ENCODE measurements at places on chromosomes 16 and 17.
A peak's percentile ranks its signal among the peaks of the same experiment; 100 is the strongest.

GRCh38 chr17:28136923-28137322, 94.4 kb downstream of the NLK start:
- DNase-seq, result no peak

DNA sequence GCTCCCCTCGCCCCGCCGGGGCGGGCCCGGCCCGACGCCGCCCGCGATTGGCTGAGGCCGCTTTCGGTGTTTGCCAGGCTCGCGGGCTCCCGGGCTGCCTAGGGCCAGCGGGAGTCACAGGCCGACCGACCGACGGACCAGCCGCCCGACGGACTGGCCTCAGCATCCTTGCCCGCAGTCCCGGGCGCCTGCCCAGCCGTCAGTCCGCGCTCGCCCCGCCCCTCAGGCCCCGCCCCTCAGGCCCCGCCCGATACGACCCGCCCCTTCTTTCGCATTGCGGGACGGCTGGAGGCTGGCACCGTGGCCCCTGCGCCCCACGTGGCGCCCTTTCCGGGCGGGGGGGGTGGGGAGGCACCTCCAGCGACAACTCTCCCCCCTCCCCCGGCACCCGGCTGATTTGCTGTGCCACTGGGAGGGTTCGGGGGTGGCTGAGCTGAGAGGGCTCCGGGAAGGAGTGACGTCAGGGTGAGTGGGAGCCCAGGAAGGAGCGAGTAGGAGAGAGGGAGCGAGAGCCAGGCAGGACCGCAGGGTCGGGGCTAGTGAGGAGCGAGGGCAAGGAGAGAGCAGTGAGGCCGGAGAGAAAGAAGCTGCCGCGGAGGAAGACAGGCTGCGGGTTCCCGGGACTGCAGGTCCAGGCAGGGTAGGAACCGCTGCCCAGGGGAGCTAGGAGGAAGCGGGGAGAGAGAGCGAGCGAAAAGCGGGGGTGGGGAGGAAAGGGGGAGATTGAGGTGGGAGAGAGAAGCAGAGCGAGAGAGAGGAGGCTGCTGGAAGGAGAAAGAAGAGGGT, at the start of gene ASPHD1:
Gene ASPHD1, plus strand, starts transcription at position 387 of the 786 bp plus-strand sequence. CDS start 484 bp downstream, outside the sequence.
- DNase-seq, result peak; percentile 80

DNA sequence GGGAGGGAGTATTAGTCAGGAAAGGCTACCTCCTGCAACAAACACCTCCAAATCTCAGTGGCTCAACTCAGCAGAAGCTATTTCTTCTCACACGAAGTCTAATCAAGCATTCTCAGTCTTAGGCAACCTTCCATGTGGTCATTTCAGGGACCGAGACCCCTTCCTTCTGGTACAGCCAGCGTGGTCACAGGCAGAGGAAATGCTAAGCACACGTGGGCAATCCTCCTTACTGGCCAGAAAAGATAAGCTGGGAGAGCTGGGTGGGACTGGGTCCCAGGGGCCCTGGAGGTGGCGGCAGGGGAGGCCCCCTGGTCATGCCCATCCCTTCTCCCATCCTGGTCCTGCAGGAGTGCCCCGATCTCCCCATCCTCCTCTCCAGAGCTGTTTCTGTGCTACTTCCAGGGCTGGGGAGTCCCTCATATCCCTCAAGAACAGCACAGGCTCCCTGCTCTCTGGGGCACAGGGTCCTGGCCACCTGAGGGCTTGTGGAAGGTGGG, 5.7 kb upstream of the CX3CL1 start:
- DNase-seq, result no peak

DNA sequence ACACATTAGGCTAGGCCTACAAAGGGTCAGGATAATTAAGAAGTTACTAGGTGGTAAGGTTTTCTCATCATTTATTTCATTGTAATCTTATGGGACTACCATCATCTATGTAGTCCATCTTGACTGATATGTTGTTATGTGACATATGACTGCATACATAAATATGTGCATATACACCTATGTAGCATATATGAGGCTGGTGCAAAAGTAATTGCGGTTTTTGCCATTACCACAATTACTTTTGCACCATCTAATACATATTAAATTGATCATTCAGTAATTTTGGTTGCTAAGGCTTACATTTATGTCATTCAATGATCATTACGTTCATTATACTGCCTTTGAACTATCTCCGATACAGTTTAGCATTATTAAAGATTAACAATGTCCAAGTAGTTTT, 167.8 kb upstream of the AXIN2 start:
- DNase-seq, result no peak

DNA sequence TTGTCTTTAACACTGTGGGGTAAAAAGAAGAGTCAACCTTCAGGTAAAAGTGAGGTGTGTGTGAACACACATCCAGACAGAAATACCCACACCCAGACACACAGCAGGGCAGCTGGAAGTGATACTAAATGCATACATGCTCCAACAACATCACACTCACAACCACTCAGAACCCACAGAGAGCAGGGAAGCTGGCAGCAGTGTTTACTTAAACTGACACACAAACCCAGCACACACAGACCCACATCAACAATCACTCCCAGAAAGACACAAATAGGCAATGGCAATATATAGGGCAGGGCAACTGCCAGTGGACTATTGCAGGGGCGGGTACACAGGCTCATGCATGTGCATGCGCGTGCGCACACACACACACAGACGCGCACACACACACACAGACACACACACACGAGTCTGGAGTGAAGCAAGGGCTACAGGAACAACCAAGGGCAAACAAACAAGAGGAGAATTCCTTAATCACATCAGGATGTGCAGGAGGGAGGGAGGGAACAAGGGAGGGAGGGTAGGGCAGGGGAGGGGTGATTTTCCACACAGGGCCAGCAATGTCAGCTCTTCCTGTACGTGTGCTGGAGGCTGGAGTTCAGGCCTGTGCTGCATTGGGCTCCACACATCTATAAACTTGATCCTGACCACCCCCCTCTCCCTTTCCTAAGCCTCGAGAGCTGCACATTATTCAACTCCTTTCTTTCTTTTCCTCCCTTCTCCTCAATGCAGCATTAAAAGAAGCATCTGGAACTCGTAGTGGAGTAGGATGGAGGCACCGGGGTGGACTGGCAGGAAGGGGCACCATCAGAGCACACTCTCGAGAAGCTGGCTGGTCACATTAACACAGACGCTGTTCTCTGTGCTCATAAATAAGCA, 30.1 kb downstream of the HIC1 start:
- peak; percentile 68 for DNase-seq

GRCh38 chr16:23940111-23940510, 104.3 kb downstream of the PRKCB start:
- DNase-seq, result no peak

DNA sequence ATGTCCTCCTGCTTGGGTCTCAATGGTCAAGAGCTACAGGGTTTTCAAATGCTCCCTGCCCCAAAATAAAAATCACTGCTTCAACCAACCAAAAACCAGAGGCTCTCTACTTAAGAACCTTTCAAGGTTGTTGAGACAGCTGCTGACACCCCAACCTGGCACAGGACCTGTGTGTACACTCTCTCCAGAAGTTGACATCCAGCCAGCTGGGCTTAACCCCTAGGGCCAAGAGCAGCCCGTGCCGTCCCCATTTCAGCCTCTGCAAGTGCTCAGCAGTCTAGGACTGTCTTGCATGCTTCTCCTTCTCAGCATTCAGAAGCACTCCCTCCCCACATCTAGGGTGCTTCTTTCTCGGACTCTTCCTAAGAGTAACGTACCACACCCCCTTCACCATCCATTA, 59.0 kb upstream of the TRAP1 start:
- no peak for DNase-seq

DNA sequence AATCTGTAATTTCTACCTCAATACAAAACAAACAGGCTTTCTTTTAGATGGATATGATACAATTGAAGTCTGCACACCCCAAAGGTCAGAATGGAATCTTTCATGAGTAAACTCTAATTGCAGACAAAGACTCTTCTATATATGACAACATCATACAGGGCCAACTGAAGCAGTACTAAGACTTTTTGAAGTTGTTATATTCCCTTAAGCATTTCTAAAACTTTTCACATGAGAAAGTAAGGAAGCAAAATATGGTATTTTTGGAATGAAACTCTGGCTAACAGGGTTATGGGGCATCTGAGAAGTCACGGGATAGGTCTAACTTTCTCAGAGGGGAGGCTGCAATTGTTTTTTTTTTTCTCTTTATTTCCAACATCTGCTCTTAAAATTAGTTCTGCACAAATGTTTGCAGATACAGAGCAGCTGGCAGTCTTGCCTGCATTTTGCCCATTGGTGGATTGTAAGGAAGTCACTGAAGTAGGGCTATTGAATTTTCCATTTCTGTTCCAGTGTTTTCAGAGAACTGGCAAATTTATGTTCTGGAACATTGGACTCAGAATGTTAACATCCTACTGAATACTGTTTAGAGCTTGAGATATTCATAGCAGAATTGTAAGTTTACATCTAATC, 59.1 kb downstream of the SSH2 start:
- no peak for DNase-seq

DNA sequence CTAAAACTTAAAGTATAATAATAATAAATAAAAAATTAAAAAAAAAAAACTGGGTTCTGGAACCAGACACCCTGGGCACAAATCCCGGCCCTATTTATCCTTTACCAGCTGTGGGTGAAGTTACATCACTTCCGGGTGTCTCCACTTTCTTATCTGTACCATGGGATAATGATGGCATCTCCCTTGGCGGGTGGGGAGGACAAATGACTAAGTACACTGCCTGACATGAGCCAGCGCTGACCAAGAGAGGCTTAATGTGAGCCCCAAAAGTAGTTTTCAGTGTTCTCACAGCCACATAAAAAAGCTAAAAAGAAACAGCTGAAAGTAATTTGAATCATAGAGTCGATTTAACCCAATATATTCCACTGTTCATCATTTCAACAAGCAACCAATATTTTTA, 424.9 kb downstream of the SOX9 start:
- no peak for DNase-seq

DNA sequence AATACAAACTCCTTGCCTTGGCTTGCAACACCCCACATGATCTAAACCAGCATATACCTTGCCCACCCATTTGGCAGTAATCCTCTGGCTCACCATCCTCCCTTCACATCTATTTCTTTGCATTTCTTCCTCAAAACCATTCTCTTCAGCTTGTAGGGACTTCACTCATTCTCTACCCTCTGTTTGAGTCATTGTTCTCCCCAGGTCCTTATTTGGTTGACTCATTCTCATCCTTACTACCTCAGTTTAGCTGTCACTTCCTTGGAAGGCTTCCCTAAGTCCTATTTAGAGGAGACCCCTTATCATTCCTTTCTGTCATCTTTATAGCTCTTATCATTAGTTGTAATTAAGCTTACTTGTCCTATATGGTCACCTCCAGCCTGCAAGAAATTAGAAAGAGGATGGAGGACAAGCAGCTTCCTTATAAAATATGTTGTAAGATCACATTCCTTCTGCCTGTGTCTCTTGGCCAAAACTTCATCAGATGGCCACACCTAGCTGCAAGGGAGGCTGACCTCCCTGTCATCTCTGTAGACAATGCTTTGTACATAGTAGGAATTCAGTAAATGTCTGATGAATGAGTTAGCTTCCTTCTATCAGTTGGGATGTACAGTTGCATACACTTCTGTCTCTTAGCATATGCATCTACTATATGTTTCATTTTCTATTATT, 1.7 kb downstream of the TTC19 start:
- DNase-seq, result no peak

GRCh38 chr17:69869667-69870066, 205.4 kb upstream of the KCNJ16 start:
- no peak for DNase-seq

GRCh38 chr16:67238806-67239470, 8.3 kb downstream of the FHOD1 start:
- DNase-seq, result no peak

GRCh38 chr17:69995476-69995875, 79.5 kb upstream of the KCNJ16 start:
- DNase-seq, result no peak

- no peak for DNase-seq
These were observed 63.9 kb downstream of the MYO1D start for GRCh38 chr17:32813021-32813420.

GRCh38 chr17:75980188-75981018, 1.4 kb downstream of the TEN1 start:
- DNase-seq, result no peak

DNA sequence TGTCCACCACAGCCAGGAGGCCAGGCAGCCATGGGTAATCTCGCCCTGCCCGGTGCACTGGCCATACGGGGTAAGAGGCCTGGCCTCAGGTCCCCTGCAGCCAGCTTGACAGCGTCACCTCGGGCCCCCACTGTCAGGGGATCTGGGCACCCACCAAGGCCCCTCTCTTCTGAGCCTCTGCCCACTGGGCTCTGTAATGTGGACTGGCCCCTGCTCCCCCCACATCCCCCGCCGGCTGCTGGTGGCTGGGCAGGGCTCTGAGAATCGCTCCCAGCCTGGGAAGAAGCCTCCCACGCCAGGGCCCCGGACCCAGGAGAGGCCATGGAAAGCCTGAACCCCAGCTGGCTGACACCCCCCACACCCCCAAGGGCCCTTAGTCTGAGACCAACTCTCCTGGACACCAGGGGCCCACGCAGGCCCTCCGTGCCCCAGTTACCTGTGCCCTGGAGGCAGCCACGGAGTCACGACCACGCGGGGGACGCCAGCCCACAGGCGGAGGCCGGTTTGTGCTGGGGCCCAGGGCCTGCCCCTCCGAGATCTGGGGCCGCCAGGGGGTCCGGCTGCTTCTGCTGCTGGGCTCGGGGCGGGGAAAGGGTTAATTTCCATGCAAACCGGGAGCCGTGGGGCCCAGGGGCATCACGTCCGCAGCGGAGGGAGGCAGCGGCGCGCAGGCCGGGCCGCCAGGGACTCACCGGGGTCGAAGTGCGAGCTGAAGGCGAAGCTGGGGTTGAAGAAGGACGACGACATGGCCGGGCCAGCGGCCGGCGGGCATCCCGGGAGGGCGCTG, at the start of gene PVALEF:
Gene PVALEF, plus strand, starts transcription at position 262 of the 787 bp plus-strand sequence. CDS start 15,720 bp downstream, outside the sequence.
- no peak for DNase-seq

GRCh38 chr16:27106305-27106704, 39.6 kb downstream of the C16orf82 start:
- DNase-seq, result no peak

GRCh38 chr17:39281806-39282205, 56.1 kb upstream of the STAC2 start:
- DNase-seq, result no peak

DNA sequence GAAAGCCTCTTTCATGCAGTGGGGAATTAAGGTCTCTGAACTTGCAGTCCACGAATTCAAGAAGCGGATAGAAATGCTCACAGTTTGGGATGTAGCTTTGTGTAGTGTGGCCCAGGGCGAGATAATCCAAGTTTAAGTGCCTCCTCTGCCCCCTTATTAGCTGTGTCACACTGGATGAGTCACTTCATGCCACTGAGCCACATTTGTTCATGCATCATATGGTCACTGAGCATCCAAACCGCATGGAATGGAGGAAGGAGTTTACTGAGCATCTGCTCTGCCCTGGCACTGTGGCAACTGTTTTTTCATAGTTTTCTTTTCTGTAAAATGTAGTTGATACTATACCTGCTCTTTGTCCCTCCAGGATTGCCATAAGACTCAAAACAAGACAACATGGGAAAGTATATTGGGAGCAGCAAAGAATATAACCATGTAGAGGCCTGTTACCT, 15.1 kb upstream of the DHX8 start:
- no peak for DNase-seq

- no peak for DNase-seq
These were observed 1.6 kb upstream of the ZFHX3 start for GRCh38 chr16:73049511-73049910.
